Panc1 (cell line): ENCODE measurements at places on chromosomes 16 and 17.

GRCh38 chr16:31476303-31477219 lies 4.6 kb downstream of the TGFB1I1 start:
- DNase-seq: no peak

DNA sequence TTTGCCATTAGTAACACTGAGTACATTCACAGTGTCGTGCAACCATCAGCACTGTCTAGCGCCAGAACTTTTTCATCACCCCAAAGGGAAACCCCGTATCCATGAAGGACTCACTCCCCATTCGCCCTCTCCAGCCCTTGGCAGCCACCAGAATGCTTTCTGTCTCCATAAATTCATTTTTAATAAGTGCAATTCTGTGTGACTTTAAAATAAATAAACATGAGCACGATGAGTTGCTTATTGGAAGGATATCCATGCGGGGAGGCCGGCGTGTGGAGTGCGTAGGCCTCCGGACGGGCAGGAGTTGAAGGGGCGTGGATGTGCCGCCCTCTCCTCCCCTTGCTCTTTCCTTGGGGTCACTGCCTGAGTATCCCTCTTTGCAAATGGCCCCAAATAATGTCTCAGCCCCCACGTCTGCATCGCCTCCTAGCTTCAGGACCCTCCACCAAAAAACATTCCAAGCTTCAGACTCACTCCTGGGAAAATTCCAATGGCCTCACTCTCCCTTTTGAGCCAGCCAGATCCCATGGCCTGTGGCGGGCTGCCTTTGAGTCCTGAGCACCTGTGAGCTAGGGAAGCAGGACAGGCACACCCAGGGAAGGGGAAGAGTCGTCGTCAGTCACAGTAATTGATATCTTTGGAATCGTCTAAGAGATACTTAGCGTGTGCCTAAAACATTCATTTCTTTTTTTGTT lies 306.3 kb downstream of the SEC14L1 start:
- DNase-seq: no peak

DNA sequence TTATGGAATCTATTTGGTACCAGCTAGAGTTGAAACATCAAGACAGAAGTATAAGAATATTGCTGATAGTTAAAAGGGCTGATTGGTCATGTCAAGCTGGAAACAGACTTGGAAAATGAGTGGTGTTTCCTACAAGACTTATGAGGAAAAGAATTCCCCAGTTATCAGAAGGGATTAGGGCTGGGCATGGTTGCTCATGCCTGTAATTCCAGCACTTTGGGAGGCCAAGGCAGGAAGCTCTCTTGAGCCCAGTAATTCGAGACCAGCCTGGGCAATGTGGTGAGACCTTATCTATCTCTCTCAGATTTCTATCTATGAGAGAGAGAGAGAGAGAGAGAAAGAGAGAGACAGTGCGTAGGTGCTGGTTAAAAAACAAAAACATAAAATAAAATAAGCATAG lies 139.5 kb upstream of the PMFBP1 start:
- no peak for DNase-seq

- no peak for DNase-seq
Observed at GRCh38 chr17:40341808-40342503, 22.6 kb downstream of the GJD3 start.

DNA sequence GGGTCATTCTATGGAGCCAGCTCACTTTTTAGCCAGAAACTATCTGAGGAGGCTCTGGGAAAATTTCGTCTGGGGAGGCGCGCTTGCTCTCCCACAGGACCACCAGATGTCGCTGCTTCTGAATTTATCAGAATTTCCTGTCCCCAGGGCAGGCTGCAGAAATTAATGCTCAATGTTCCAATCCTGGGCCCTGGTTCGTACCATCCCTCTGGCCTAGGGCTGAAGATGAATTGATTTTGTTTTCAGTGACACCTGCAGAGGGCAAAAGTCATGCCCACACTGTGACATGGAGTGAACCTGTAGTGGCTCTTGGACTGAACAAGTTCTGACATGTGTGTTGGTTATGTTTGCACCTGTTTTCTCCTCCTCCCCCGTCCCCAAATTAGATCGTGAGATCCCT lies 482.6 kb downstream of the NPIPA7 start:
- peak; percentile 46 for DNase-seq

DNA sequence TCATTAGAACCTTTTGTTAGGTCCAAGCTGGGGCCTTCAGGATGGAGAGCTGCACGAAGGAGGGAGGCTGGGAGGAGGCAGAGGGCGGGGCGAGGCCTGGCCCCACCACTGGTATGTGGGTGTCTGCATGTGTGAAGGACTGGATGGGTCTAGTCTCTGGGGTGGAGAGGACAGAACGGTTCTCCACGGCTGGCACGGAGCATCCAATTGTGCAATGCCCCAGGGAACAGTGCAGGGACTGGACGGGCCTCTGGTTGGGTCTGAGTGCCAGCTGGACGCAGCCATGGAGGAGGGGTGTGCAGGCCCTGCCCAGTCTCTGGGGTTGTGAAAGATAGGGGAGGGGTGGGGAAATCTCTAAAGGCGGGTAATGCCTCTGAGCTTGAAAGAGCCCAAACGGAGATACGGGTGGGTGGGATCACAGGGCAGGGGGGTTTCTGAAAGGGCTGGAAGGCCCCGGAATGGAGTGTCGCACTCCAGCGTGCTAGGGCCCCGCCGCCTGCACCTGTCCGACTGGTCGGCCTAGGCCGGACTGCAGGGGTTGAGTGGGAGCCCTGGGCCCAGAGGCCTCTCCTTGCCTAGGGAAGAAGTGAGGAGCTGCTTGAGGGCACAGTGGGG lies 1.6 kb downstream of the PPL start:
- DNase-seq: no peak

- no peak for DNase-seq
Observed at GRCh38 chr16:1263591-1264344, 7.9 kb downstream of the TPSD1 start.

GRCh38 chr16:16118337-16118736 lies 105.0 kb downstream of the ABCC6 start:
- DNase-seq: no peak

- no peak for DNase-seq
Observed at GRCh38 chr17:49901460-49902331, 53.8 kb upstream of the TAC4 start.

DNA sequence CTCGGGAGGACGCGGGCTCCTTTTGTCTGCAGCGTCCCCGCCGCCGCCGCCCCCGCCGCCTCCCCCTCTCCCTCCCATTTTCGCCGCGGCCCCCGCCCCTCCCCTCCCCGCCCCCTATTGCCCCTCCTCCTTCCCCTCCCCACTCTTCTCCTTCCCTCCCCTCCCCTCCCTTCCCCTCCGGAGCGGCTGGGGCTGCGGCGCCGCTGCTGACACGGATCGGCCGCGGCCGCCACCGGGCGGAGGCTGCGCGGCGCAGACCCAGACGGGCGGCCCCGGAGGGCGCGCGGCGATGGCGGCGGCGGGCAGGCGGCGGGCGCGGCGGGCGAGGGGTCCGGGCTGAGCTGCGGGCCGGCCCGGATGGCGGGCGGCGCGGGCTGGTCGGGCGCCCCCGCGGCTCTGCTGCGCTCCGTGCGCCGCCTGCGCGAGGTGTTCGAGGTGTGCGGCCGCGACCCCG lies at the start of gene RAB11FIP4:
RAB11FIP4 (plus strand) TSS at position 180 of the 454 bp plus-strand sequence; CDS start at position 358, 178 bp downstream.
- DNase-seq: no peak

DNA sequence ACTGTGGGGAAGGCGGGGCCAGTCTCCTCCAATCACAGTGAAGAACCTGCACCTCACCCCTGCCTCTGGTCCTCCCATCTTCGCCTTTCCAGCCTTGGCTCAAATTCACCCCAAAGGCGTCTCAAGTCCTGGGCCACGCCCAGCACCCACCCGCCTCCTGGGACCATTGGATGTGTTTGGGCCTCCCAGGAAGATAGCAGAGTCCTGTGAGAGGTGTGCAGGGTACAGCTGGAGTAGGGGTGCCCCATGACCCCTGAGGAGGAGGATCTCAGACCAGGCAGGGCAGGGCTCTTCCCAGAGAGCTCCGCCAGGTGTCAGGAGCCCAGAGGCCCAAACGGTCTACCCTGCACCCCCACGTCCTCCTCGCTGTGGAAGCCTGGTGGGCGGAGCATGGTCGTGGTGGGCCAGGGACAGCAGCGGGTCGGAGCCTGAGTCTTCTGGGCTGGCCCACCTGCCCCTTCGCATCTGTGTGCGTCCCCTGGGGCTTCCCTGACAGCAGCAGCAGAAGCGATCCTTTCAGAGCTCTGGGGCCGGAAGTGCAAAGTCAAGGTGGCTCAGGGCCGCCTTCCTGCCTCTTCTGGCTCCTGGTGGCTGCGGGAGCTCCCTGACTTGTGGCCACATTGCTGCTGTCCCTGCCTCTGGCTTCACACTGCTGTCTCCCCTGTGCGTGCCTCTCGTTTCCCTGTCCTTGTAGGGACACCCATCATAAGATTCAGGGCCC lies 34.9 kb upstream of the ZNF469 start:
- no peak for DNase-seq

DNA sequence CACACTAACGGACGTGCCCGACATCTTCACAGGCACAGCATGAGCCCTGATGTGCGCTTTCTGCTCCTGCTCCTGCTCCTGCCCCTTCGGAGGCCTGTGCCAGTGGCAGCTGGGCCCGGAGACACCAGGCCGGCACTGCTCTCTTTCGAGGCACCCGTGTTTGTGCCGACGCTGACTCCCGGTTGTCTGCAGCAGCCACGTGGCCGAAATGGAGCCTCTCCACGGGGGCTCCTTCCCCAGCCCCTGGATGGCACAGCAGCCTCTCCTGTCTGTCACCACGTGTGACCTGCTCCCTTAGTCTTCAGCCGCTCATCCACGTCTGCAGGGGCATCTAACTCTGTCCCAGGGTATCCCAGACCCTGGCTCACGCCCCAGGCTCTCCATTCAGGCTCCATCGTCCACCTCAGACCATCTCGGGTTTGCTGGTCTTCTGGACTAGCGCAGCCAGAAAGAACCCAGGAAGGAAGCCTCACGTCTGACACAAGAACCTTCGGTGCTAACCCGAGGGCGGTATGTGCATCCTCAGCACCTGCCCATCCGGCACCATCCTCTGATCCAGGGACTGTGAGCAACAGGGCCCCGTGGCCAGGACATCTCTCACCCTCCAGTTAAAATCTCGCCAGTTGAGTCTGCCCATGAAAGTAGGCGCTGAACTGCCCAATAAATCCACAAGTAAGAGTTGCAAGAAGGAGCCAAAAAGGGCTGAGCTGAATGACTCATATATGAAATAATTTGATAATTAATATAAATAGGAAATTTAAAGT lies 4.2 kb upstream of the RPH3AL start:
- DNase-seq: no peak

- no peak for DNase-seq
Observed at GRCh38 chr17:17822189-17822588, 14.6 kb downstream of the SREBF1 start.

DNA sequence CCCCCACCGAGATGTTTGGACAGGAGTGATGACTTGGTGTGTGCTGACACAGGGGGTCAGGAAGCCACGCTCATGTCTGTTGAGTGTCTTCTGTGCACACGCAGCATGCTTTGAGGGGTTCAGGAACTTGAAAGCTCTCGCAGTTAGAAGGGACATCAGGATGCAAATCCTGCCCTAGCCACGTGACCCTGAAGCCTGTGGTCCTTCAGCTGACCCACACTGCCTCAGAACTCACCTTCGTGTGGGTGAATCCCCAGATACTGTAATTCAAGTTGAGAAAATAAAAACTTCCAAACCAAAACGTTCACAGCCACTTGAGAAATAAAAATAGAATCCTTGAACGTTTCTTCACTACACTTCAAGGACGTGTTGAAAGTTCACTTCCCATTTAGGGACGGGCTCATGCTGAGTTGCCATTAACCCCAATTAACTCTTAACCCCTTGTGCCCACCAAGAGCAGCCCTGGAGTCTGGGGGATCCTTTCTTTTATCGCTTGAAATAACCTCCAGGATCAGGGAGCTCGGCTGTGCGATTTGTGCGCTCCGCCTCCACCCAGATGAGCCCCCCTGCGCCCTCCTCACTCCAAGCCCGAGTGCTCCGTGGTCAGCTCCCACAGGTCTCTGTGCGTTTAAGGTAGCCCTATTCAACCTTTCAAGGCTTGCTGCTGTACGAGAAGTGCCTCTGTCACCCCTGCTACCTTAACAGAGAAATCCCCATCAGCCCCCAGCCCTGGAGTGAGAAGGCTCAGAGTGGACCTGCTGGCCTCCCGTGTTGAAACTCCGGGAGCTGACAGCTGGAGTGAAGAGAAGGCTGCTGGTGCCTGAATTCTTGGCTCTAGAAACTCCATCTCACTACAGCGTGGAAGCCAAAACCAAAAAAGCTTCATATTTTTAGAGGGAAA lies 36.2 kb upstream of the NAT9 start:
- DNase-seq: no peak
